ENCODE measurements at places on chromosomes 16 and 17.

DNA sequence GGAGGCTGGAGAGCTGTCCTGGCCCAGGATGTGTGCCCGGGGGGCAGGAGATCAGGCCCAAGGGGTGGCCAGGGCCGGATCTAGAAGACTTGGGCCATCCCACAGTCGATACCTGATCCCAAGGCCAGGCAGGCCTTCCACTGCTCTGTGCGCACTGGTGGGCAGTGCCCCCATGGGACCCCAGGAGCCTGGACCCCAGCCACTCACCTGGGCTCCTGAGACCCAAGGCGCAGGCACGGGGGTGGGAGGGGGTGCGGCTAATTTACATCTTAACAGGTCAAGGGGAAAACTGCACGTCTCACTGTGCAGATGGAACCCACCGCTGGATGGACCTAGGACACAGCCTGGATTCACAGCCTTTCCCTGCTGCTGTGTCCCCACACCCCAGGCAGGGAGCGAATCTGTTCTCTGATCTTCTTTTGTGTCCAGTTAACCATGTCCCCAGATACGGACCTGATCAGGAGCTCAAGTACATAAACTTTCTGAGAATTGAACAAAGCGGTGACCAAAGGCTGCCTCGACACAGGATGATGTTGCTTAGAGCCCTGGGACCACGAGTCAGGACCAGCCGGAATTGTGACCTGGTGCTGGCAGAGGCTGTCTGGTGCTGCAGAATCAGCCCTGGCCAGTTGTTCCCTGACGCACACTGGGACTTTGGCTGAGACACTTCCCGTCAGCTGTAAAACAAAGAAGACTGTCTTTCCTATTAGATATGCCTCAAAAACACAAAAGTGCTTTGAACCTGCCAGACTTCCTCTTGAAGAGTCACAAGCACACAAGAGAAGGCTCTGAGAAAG lies 60.6 kb downstream of the TNFRSF13B start:
- DNase-seq: no peak

DNA sequence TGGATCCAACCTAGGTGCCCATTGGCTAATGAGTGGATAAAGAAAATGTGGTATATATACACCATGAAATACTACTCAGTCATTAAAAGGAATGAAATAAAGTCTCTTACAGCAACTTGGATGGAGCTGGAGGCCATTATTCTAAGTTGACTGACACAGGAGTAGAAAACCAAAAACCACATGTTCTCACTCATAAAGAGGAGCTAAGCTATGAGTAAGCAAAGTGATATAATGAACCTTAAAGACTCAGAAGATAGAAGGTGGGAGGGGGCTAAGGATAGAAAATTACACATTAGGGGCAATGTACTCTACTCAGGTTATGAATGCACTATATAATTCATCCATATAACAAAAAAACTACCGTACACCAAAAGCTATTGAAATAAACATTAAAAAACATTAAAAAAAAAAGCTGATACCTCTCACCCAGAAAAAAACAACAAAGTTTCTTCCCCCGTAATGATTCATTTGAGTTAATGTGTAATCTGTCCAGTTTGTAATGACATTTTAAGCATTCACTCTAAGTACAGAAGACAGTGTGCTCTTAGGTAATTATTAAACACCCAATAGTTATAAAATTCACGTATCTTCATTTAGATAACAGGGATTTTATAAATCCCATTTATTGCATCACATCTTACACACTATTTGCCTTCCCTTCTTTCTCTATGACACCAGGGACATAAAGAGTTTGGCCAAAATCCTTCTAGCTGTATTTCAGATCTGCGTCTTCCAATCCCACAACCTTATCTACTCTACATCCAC lies 941.5 kb downstream of the CDH11 start:
- no peak for DNase-seq

- DNase-seq: no peak
Observed at GRCh38 chr16:49466881-49467280, 93.3 kb downstream of the C16orf78 start.

DNA sequence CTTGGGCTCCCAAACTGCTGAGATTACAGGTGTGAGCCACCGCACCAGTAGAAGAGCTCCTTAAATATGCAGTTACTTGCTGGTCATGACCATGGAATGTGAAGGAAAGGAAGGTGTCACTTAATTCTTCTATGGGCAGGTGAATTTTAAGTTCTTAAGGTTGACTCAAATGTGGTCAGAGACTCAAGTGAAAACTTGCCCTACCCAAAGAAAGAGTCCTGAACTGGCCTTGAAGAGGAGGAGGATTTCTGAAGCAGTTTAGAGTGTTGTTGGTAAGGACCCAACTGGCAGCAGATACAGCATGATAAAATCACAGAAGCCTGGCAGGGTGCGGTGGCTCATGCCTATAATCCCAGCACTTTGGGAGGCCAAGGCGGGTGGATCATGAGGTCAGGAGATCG lies 29.4 kb downstream of the CHD9 start:
- no peak for DNase-seq

DNA sequence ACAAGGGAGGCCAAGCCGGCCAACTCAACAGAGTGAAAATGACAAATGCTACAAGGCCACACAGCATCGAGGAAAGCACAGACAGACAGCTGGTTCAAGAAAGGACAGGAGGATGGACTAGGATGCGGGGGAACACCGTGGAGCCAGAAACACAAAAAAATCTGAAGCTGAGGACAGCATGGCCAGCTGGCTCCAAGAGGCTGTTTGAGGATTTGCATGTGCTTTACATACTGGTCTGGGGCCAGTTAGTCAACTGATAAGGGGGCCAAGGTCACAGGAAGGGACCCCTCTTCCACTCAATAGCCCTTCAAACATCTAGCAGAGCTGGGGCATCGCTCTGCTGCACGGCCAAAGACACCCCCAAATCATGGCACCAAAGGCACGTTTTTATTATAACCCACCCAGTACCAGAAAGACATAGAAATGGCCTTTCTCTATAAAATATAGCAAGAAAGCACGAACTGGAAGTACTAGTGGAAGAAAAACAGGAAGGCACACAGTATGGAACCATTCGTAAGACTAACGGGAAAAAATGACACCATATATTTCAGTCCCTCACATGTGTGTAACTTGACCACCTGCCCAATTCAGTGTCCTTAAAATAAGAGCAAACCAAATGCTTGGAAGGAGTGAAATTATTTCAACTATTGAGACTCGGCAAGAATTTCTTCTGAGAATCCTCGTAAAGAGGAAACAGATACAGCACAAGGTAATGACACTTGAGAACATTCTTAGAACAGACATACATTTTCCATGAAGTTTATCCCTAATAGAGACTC lies 7.8 kb upstream of the SRL start:
- DNase-seq: no peak

GRCh38 chr16:67666032-67666551 lies 458 bp downstream of the ENKD1 start:
- DNase-seq: no peak

DNA sequence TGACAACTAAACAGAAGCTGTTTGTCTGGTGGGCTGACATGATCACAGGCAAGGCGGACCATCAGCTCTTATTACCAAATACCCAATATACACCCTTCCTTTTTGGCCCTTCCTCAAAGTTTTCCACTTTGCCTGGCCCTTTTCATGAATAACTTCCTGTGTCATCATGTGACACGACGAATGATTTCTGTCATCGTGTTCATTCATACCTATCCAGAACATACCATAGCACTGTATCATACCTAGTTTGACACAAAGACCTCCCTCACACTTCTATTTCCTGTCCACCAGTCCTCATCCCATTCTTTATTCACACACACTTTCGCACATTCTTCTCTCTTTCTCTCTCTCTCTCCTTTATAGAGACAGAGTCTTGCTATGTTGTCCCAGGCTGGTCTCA lies 131.8 kb downstream of the STX8 start:
- DNase-seq: no peak
